ENCODE measurements at places on chromosomes 11 and 22.

DNA sequence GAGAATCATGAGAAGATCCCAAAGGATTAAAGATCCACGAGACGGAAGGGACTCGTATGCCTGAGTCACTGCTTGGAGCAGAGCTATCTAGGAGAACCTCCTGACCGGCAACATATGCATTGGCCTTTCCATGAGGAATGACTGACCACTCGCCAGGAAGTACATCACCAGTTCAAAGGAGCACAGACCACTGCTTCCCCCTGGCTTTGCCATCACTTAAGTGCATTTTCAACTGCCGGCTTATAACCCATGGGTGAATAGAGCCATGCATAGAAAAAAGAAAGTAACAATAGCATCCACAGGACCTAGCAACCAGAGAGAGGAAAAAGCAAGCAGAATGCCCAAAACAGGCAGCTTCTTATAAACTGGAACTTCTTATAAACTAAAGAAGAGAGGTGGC, 98.3 kb upstream of the ZC3H12C start:
- ATAC-seq, result no peak

DNA sequence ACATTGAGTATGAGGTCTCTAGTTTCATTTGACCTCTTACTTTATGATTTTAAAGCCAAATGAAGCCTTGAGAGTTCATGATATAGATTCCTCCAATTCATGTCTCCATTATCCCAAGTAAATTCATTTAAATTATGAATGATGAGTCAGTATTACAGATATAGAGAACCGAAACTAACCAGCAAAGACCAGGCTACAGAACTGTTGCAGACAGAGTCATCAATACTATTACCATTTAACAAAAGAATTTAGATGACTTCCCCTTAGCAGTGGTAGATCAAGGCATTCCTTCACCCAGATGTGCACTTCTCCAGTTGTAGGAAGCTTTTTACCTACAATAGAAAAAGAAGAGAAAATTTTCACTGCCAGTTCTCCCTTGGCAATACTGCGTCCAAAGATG, 11.8 kb upstream of the CCDC89 start:
- no peak for ATAC-seq

DNA sequence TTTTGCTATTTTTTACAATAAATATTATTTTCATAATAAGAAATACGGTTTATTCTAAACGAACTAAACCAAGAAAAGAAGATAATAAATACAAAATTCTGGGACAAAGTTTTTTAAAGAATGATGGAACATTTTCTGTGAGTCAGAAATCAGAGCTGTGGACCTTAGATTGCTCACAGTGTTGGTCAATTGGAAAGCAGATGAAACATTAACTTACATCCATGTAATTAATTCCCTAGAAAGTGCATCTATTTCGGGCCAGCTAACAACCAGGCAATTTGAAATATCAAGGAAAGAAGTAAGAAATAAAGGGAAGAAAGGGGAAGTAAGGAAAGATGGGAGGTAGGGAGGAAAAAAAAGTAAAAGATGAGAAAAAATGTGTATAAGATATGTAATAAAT, 1569.8 kb upstream of the TENM4 start:
- ATAC-seq, result no peak

DNA sequence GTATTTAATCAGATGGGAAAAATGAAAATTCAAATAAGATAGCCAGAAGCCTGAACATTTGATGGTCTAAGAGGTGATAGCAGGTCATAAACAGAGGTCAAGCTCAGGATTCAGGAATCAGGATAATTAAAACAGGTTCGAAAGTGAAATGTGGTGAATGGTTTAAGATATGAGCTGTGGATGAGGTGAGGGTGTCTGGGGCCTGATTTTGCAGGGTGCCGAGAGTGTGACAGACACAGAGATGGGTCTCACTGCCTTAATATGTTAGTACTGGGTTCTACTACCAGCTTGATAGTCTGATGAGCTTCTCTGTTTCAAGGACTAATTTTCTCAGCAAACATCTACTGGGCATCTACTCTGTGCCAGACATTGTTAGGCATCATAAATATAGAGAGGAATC, 19.9 kb upstream of the EMSY start:
- no peak for ATAC-seq

- ATAC-seq, result no peak
Observed at GRCh38 chr22:39219071-39220039, 25.4 kb downstream of the PDGFB start.

DNA sequence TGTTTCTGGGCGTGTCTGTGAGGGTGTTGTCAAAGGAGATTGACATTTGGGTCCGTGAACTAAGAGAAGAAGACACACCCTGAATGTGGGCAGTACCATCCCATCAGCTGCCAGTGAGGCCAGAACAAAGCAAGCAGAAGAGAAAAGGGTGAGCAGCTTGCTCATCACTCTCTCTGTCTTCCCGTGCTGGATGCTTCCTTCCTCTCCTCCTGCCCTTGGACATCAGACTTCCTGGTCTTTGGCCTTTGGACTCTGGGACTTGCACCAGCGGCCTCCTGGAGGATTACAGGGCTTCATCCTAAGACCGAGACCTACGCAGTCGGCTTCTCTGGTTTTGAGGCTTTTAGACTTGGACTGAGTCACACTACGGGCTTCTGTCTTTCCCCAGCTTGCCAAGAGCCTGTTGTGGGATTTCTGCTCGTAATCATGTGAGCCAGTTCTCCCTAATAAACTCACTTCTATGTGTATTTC, 18.8 kb downstream of the APOL2 start:
- no peak for ATAC-seq

DNA sequence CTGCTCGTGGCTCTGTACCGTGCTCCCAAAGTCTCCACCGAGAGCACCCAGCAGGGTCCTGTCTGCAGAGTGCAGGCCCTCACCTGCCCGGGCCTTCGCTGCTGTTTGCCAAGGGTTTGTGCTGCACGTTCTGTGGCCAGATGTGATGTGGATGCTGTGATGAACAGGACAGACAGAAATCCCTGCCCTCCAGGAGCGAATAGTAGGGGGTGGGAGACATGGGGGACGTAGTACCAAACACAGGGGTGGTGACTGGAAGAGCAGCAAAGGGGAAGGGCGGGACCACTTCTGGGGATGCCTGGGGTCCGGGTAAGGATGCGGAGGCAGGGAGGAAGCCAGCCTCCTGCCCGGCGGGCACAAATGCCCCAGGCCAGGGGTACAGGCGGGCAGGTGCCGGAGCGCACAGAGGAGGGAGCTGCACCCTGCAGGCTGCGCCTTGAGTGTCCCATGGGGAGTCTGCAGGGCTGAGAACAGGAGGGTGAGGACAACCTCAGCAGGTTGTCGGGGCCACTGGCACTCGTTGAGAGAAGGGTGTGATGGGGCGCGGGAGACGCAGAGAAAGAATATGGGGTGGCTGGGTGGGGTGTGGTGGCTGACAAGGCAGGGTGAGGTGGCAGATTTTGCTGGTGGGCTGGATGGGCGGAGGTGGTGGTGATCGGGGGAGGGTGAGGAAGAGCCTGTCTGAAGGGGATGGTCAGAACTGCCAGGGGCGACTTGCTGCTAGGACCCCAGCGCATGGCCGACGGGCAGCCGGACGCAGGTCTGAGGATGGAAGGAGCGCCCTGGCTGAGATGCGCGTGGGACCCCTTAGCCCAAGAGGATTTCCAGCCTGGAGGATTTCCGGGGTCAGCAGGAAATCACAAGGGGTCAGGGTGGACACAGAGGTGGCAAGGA, 16.3 kb upstream of the CTSD start:
- no peak for ATAC-seq

DNA sequence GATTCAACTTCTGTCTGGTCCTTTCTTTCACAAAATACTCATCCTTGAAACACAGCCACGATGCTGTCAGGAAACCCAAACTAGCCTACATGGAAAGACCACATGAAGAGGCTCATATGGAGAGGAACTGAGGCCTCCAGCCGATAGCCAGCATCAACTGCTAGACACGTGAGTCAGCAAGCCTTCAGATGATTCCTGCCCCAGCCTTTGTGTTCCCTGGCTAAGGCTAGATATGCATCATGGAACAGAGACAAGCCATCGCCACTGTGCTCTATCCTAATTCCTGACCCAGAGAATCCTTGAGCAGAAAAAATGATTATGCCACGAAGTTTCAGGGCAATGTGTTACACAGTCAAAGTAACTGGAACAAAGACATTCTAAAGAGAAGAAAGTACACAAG, 75.5 kb downstream of the ENTHD1 start:
- peak; percentile 27 for ATAC-seq

DNA sequence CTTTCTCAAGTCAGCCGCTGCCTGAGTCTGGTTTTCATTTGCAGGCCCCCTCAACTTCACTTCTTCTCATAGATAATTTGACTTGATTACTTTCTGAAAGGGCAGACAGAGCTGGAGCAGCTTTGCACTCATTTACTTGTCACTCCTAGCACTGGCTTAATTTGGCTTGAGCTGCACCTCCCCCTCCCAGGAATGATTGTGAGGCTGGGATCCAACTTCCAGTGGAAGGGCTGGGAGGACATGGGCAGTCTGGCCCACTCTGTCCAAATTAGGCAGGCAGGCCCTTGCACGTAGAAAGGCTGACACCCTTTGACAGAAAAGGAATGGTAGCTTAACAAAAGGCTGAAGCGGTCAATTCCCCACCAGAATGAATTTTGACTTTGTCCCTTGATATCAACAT, 453.9 kb downstream of the ETS1 start:
- peak; percentile 82 for ATAC-seq

- ATAC-seq, result peak; percentile 99
Observed at GRCh38 chr11:92886243-92886905, 83.1 kb upstream of the MTNR1B start.

DNA sequence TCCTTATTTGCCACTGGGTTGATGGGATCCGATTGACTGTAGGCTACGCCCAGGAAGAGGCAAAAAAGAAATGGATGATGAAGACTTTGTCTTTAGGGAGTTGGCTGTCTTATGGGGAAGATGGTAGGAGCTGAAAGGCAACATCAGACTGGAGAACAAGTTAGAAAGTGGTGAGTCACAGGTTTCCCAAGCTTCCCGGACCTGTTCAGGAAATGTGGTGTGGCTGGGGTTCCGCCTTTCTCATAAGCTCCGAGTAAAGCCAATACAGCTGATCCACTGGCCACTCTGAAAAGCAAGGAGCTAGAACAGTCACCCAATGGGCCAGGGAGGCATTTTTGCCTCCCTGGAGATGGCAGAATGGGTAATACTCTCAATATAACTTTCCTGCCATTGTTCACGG, 194.5 kb downstream of the SNX19 start:
- ATAC-seq, result no peak

DNA sequence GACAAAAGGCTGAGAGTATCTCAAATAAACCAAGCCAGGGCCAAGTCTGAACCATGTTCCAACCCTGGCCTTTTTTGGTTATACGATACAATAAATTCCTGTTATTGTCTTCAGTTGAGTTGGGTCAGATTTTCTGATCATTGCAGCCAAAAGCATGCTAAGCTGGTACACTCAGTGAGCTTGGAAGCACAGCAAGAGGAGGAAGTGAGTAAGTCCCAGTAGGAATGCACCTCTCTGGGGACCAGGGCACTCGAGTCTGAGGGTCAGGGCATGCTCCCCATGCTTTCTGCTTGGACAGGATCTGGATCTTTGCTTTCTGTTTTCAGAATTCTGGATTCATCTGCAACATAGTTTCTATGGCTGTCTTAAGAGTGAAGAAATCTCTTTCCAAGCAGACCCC, 73.1 kb downstream of the TMPRSS5 start:
- no peak for ATAC-seq

DNA sequence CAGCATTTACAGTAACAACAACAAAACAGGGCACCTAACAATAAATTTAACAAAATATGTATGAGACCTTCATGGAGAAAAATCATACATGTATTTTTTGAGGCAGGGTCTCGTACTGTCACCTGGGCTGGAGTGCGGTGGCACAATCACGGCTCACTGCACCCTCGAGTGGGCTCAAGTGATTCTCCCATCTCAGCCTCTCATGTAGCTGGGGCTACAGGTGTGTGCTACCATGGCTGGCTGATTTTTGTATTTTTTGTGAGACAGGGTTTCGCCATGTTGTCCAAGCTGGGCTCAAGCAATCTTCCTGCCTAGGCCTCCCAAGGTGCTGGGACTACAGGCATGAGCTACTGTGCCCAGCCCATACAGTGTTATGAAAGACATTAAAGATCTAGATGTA, 278.1 kb downstream of the SWAP70 start:
- no peak for ATAC-seq

DNA sequence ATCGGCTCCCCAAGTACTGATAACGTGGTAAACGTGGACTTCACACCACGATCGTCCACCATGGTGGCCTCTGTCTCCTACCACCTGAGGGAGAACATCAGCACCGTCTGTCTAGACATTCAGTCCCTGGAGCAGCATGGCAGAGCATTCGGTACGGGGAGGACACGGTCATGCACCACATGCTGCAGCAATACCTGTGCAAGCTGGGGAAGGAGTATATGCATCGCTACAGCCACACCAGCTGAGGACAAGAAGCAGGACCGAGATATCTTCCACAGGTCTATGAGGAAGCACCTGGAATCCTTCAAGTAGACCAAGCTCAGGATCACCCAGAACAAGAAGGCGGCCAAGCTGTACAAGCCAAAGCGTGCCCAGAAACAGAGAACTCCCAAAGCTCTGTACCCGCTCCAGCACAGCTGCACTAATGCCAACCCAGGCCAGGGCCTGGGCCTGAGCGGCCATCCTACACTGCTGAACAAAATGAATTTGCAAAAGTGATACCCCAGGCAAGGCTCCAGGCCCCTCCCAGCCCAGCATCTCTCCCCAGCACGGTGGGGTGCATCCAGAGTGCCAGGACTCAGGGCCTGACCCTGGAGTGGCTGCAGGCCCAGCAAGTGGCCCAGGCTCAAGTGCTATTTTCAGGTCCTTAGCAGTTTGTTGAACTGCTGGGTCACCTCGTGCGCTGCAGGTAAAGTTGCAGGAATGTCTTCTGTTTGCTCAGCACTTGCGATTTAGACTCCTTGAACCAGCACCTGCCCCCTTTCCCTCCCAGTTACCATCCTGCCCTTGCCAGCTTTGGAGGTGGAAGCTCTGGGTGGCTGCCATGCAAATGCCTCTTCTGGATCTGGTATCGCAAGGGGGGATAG, 119.3 kb upstream of the SERPIND1 start:
- no peak for ATAC-seq

- peak; percentile 34 for ATAC-seq
Observed at GRCh38 chr11:117822074-117823033, 2.2 kb downstream of the FXYD2 start.

DNA sequence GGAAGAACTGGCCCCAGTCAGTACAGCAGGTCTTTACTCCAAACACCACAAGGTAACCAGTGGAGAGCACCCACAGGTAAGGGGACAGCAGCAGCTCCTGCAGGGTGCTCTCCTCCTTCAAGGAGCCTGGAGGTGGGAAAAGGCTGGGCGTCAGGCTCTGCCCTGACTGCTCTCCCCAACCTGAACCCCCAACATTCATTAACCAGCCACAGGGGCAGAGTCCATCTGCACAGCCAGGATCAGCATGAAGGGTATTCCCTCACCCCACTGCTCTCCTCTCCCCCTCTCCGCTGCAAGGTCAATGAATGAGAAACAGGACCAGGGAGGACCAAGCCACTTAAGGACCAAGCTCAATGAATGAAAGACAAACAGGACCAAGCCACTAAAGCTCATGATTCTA, 3.7 kb downstream of the SLC37A4 start:
- no peak for ATAC-seq
